ENCODE measurements at places on chromosomes 6 and 20.
A peak's percentile ranks its signal among the peaks of the same experiment; 100 is the strongest.

DNA sequence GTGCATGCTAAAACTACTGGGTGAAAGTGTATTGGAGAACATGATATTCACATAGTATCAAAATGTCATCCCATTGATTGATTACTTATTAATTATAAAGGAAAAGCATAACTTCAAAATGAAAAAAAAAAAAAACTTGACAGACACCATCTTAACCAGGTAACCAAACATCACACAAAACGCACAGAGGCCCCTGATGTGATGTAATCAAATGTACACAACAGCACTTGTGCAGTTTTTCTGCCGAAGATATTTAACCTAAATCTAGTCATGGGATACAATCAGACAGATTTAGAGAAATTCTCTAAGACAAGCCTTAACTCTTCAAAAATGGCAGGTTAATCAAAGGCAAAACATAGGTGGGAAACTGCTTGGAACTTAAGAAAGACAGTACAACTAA lies 102.0 kb upstream of the TENT5A start:
- DNase-seq: no peak

GRCh38 chr20:62735331-62735821 lies 26.7 kb downstream of the NTSR1 start:
- DNase-seq: no peak

- DNase-seq: peak; percentile 2
Observed at GRCh38 chr6:152598901-152599537, 38.1 kb downstream of the SYNE1 start.

DNA sequence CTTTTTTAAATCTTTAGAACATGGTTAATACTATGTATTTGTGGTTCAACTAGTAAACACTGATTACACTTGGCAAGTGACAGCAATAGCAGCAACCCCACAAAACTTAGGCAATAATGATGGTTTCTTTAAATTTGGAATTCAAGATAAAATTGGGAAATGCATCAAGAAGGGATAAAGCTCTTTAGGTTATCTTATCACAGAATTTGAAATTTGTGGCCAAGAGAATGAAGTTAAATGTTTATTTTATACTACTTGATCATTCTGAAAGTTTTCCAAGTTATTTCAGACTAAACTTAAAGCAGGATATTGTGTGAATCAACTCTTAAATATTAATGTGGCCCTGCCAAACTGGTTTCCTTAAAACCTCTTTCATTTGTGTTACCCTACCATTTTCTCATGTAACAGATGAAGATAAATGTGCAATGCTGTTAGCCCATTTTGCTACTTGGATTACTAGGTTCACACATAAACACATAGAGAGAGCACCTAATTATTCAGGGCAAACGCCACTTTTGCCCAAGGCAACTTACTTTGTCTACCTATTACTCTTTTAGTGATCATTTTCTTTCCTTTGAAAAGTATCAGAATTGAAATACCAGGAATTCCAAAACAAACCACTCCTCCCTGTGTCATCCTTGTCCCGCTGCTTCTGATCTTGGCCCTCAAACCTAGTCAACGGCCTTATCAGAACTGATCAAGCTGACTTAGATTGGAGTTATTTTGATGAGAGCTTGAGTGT lies 186.7 kb upstream of the TENT5A start:
- peak; percentile 64 for DNase-seq

DNA sequence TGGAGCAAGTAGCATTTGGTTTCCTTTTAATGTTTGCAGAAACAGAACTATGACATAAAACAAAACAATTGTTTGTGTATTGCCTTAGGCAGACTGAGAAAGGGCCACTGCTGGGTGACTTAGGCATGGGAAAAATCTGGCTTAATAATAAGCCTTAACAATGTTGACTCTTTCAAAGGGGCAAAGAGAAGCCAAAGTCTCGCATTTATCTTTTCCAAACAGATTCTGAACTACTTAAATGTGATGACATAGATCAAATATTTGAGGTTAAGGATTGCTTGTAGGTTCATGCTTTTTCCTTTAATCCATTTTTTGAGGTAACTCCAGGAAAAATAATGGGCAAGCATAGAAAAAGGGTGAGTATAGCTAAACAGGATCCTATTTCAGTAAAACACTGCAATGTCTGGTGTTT lies 39.6 kb downstream of the ADAT2 start:
- peak; percentile 27 for DNase-seq

- DNase-seq: no peak
Observed at GRCh38 chr6:100479179-100480035, 14.7 kb upstream of the SIM1 start.
